ENCODE measurements at places on chromosomes 5 and 9.

DNA sequence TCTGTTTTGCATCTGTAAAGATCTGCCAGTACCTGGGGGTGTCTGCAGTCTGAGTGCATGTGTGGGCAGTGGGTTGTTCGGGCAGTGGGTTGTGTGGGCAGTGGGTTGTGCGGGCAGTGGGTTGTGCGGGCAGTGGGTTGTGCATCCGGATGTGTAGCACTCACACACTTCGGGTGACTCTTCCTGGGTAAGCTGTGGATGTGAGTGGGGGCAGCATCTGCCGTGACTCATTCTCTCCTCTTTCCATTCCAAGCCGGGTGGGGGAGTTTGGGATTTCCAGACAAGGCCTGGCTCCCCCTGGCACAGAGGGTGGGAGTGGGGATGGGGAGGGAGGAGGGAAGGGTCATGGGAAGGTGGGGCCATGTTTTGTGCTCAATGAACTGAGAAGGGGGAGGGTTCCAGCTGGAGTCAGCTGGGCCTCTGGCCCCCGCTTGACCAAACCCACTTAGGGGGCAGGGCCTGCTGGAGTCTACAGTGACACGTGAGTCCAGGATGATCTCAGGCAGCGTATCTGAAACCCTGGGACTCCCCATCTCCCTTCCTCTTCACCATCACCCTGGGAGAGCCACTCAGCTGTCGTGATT is 8.3 kb downstream of the CRB2 start:
- no peak for DNase-seq

GRCh38 chr9:14797435-14797834 is 74.9 kb upstream of the CER1 start:
- no peak for DNase-seq

DNA sequence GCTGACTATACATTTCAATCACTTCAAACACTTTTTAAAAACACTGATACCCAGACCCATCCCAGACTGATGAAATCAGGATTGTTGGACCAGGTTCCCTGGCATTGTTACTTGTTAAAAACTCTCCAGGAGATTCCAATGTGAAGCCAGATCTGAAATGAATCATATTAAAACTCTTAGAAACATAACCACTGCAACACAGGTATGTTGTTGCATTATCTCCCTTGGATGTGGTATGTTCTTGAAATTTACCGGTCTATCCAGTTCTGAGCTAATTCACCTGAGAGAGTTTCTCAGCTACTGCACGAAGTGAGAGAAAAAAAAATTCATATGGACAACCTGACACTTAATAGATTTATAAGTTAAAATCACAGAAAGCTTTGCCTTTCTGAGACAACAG is 21.8 kb downstream of the MEF2C start:
- DNase-seq, result no peak

- no peak for DNase-seq
Observed at GRCh38 chr5:69160651-69161050, 6.3 kb upstream of the CCNB1 start.

- DNase-seq, result no peak
Observed at GRCh38 chr5:149235841-149236240, 35.8 kb upstream of the AFAP1L1 start.

DNA sequence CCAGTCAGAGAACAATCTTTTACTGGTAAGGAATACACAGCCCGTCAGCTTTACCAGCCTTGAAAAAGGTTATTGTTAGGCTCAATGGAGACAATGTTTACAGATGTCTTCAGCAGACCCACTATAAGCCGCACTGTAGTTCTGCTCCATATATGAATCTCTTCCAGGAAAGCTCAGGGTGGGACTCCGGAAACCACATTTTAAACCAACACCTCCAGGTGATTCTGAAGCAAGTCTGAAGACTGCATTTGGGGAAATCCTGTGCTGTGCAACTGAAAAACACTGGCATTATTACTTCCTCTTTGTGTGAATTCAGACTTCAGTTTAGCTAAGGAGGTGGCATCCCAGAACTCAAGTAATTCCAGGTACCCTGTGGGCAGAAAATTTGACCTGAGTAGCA is 3.5 kb downstream of the GZMK start:
- peak; percentile 9 for DNase-seq

DNA sequence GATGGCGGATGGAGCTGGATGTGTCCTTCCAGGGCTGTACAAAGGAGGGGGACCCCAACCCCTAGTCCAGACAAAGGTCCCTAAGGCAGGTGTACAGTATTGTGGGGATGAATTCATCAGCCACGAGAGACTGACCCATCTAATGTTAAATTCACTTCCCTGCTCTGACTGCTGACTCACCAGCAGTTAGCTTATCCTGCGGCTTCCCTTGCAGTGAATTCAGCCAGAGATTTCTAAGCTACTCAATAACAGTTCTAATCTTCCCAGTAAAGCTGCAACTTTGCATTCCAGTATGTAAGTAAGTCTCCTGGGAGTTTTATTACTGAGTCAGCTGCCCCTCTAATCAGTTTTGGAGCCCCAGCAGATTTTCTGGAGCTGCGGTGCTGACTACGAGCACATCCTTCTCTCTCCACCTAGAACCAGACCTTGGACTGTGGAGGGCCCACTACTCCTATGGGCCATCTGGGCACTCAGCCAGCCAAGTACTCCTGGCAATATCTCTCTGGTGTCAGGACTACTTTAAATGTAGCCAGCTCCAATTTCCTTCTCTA is 16.1 kb downstream of the B4GALT1 start:
- DNase-seq, result no peak

GRCh38 chr5:149796030-149796429 is 65.9 kb downstream of the PPARGC1B start:
- no peak for DNase-seq

DNA sequence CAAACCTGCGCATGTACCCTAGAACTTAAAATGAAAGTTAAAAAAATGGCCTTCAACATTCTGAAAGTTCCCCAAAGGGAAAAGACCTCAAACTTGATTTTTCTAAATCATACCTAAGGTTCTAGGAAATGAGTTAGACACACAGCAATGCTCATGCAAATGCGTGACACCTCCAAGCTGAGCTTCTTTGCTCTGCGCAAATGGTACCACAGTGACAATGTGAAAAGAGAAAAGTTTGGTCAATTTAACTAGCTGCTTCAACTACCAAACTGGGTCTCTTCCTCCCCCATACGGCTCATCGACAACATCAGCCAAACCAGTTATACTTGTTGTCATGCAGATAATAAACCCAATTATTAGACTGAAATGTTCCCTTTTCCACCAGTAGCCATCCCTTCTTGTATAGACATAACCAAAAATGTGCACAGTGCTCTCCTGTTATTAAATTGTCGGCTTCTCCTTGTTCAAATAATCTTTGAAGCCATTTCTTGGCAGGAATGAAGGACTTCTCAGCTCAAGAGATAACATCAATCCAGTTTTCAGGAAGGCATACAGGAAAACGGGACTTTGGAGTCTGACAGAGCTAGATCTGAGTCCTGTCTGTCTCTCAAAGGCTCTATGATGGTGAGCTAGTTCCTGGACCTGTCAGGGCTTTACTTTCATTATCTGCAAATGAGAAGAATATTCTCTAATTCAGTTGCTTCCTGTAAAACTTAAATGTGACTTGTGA is 185.6 kb upstream of the NR3C1 start:
- no peak for DNase-seq

DNA sequence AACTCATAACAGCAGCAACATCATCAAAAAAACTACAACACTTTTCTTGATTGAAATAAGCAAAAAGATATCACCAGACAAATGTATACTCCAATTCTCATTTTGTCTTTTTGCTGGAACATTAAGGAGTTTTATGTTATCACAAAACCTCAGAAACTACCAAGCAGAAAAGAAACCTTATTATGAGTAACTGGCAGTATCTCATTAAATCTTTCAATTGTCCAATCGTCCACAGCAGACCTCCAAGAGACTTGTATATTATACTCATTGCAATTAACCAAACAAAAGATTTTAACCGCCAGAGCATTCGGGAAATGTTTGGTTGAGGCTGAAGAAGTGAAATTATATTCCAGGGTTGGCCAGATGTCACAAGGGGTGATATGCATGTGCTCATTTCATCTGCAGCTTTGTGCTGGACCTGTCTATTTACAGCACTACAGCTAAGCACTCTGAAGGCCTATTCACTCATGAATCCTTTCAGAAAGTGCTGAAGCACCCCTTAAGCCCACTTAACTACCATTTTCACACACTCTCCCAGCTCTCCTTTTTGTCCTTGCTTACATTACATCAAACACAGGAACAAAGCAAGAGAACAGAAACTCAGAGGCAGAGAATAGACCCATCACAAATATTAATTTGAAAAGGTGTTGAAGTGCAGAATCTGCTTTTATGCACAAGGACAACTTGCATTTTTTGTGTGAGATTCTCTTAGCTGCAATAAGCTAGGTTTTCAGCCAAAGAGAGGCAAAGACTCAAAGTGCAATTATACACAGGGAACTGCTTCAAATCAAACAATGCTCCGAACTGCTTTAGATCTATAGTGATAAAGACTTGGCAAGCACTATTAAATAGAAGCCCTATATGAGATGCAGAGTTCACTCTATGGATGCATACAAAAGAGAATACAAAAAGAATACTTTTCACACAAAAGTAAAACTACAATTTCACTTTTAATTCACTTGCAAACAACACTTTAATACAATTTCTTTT is 150.4 kb upstream of the POU5F2 start:
- no peak for DNase-seq

DNA sequence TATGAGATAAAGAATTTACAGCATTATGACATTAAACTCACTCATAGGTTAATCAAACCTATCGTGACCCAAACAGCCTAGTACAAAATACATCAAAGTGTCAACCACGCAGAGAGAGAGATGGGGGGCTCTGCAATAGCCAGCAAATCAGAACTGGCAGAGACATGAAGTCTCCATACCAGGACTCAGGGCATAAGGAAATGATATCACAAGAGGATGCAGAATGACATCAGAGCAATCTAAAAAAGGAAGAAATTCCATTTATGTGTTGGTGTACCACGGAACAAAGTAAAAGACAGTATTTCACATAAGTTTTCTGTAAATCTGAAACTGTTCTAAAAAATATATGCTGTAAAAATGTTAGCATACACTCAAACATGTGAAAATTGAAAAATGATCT is 24.6 kb downstream of the BICD2 start:
- no peak for DNase-seq

DNA sequence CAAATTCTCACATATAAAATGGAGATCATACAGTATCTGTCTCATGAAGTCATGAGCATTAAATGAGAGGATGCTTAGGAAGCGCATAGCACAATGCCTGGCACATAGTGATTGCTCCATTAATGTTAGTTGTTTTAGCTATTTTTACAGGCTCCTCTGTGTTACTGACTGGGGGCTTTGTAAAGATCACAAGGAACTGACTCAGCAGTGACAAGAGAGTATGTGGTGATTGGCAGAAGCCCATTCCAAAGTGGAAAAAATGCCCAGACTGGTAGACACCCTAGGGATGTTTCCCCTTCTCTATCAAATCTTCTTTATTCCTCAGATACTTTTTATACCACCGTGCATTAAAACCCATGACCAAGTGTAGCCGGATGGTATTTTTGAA is 33.5 kb downstream of the ABLIM3 start:
- DNase-seq, result no peak

DNA sequence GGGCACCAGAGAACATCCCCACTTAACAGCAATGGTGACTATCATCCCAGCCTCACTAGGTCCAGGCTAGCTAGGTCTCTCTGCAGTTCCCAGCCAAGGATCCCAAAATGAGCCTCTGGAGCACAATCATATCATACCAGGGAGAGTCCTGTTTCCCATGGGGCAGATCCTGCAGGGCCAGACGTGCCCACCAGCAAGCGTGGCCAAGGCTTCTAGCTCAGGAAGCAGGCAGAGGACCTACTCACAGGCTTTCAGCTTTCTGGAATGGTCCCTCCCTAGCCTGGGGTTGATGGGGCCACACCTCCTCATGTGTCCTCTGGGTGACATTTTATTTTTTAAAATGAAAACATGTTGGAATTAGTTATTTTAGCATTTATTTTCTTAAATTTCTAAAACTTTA is 45.7 kb upstream of the PITX1 start:
- no peak for DNase-seq

DNA sequence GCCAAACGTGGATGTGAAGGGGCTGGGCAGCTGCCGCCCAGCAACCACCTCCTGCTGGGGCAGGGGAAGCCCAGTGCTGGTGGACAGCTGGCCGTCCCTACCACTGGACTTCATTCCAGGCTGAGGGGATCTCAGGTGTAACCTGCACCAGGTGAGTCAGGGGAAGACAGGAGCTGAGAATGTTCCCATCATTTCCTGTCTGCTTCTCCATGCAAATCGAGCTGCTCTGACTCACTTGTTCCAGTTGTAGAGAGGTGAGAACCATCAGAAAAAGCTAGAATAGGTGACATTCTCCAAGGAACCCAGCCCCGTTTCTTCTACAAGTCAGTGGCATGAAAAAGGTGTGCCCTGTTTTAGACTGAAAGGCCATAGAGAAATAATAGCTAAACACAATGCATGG is 21.8 kb upstream of the BARX1 start:
- DNase-seq, result no peak

DNA sequence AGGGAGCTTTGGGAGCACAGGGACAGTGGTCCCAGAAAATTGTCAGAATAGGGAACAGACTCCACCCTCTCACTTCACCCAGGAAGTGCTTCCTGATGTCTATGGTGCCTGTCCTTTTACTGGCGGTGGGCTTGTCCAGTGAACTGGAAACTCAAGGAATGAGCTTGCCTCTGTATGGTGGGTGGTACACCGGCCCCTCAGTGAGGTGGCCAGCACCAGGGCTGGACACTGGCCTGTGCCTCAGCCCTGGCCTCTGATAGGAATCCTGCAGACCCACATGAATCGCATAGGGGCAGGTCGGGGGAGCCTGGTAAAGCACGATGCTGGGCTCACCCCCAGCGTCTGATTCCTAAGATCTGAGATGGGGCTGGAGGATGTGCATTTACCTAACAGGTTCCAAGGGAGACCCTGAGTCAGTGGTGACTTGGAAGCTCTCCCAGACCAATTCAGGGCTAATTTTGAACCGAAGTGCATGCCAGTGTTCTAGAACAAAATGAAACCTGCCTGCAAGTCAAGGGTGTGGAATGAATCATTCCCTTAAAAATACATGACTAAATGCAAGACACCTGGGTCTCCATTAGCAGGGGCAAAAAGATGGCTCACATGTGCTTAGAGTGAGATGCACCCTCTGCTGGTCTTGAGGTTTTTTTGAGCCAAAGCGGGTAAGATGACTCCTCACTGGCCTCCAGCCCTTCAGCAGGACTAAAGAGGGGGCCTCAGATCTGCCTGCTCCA is 178.3 kb downstream of the HSPA4 start:
- DNase-seq, result no peak

- DNase-seq, result no peak
Observed at GRCh38 chr5:1660001-1660400, 136.2 kb upstream of the LPCAT1 start.

- no peak for DNase-seq
Observed at GRCh38 chr5:126385524-126386502, 37.4 kb upstream of the GRAMD2B start.

GRCh38 chr5:75568202-75568601 is 43.1 kb upstream of the ANKDD1B start:
- no peak for DNase-seq

- DNase-seq, result no peak
Observed at GRCh38 chr5:97750576-97750975, 567.5 kb upstream of the RIOK2 start.
